Endothelial cell of umbilical vein (primary cell): ENCODE measurements at places on chromosomes 2 and 18. TPM values are rescaled to one million over a fixed set of nuclear protein-coding genes. Genes with fewer than 3 reads are reported as not detected.

The SIGLEC15 gene
- not detected in 2 replicates for total RNA-seq

The CD226 gene
- total RNA-seq, result 0.20 and 0.25 TPM in 2 replicates

The TNFRSF11A gene
- total RNA-seq, result 11.1 and 11.9 TPM in 2 replicates

The RPS27A gene
- total RNA-seq, result 926 and 939 TPM in 2 replicates

The POTEC gene
- total RNA-seq, result not detected in 2 replicates

The COL4A4 gene
- total RNA-seq, result not detected in 2 replicates

The CPLX4 gene
- total RNA-seq, result not detected in 2 replicates

The SGPP2 gene
- total RNA-seq, result not detected in 2 replicates
